CD4-positive, alpha-beta T cell treated with Interleukin-1 beta for 1 hour (primary cell): ENCODE measurements at places on chromosomes 7 and 10.

DNA sequence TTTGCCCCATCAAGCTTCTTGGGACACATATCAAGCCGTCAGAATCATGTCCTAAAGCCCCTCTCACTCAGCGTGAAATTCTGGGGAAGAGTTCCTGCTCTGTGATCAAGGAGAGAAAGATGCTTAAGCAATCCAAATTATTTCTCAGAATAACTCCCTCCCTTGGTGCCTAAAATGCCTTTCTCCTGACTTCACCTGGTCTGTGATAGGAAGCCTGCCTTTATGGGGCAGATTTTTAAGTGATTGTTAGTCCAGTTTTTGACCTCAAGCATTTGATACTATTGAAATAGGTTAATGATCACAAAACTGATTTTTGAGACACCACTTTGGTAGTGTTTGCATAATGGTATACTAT, 76.4 kb upstream of the MAGI2 start:
- DNase-seq: no peak

GRCh38 chr10:133195096-133195495, 34.9 kb upstream of the UTF1 start:
- no peak for DNase-seq

DNA sequence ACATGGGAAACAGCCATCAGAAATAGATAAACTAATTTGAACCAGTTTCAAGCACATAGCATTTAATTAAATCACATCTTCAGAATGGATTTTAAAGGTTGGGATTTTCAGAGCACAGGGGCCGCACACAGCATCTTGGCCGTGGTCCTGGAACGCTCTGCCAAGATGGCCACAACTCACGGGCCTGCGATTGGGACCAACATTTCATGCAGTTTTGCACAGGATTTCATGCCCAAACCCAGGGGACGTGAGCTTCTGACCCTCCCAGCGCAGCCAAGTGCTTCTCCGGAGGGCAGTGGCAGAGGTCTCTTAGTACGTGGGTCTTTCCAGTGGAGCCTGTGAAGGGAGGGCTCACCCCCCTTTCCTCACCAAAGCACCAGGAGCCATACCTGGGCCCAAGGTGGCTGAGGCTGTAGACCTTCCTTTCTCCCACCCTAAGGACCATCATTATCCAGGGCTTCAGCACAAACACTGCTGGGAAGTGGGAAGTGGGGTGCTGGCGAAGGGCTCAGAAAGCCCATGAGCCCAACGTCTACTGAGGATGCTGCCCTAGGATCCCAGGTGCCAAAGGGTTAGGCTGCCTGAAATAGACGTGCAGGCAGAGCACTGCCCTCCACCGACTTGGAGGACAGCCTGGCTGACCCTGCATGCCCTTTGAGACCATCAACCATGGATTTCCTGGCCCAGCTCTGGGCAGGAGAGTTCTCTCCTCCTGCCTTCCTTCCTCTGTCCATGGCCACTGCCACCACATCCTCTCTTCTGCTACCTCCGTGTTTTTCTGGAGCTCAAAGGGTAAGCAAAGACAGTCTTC, 611.2 kb upstream of the MGMT start:
- DNase-seq: no peak

- DNase-seq: no peak
These were observed 541.6 kb upstream of the FZD8 start for GRCh38 chr10:36183726-36184125.

- no peak for DNase-seq
These were observed 4.3 kb upstream of the ADD3 start for GRCh38 chr10:110003524-110003885.

DNA sequence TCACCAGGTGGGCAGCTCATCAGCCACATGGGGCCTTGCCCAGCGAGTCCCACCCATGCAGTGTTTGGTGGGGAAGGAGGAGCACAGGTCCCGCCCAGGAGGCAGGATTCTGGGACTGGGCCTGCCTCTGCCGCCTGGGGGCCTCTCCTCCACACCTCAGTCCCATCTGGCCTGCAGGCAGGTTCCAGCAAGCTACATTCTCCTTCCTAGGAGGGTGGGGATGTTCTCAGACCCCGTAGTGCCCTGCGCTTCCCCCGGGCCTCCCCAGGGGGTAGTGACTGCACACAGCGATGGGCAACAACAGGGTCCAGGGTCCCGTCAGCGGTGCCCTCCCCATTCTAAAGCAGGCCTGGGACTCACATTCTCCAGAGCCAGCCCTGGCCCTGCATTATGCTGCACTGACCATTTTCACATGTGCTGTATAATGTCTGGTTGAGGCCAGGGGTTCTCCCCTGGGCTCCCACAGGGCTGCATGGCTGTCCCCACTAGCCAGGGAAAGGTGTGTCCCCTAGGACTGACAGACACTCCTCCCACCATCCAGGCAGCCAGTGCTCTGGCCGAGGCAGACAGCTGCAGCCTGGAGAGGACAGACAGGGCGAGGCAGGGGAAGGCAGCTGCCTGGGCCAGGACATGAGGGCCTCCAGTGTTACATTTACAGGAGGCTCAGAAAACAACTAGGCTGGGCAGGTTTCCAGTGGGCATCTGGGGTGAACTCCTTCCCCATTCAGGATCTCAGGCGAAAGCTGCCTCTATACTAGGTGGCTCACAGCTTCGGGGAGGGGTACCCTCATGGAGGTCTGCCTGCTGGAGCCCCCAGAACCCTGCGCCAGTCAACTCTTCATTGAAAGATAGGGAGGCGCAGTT, 9.3 kb downstream of the RASGEF1A start:
- DNase-seq: no peak

GRCh38 chr10:99368646-99369045, 39.5 kb downstream of the CNNM1 start:
- DNase-seq: no peak

DNA sequence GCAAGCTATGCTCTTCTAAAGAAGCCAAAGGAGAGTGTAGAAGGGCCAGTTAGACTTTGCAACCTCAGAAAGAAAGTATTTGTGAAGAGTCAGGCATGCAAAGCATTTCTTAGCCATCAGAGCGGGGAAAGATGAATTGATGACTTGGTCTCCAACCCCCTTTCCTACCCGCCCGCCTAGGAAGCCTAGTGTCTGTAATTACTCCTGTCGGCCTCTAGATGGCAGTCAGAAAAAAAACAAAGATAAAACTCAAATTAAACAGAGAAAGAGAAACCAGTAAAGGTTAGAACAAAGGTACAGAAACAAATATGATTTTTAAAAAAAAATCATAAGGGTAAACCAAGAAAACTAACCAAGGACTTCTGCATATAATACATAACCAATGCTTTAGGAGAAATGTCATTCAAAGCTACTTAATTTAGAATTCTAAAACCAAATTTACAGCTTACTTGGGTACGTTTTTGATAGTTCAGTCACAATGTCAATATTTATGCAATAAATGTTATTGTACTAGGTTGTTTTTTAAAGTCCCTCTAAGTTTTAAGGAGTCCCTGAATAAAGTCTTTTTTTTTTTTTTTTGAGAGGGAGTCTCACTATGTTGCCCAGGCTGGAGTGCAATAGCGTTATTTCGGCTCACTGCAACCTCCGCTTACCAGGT, 97.6 kb downstream of the LYZL1 start:
- DNase-seq: no peak

GRCh38 chr7:23418046-23418445, 52.2 kb downstream of the IGF2BP3 start:
- no peak for DNase-seq

GRCh38 chr10:127279334-127279774, 83.0 kb upstream of the INSYN2A start:
- DNase-seq: no peak

- no peak for DNase-seq
These were observed 175.9 kb downstream of the USP6NL start for GRCh38 chr10:11435581-11435981.

DNA sequence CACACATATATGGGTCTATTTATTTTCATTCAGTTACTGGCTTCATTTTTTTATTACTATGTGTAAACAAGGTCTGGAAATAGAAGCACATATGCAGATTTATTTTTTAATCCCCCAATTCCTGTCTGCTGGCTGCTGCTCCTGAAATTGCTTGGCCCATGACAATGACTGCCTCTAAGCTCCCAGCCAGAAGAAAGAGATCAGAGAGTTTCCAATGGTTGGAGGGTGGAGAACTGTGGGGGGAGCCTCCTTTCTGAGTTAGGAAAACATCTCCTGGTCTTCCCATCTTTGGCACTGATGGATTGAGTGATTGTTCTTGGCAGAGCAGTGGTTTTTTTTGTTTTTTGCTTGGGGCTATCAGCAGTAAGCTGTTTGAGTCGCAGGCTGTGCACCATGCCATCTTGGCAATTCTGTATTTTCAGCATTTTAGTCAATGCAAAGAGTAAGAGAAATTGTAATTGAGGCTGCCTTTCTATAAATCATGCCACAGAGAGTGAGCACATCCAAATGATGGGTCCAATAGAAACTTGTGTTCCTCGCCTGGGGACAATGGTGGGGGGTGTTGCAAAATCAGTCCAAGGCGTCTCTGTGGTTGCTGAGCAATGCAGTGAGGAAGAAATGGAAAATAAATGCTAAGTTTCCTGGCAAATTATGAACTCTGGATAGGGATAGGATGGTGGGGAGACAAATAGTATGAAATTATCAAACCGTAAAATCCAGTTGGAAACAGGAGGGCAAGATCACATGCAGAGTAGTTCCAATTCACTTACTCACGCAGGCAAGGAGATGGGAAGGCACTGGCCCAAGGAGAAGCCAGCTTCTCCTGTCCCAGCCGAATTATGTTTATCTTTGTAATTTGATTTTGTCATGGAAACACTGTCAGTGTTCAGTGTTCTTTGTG, 382.4 kb downstream of the SORCS3 start:
- DNase-seq: no peak

DNA sequence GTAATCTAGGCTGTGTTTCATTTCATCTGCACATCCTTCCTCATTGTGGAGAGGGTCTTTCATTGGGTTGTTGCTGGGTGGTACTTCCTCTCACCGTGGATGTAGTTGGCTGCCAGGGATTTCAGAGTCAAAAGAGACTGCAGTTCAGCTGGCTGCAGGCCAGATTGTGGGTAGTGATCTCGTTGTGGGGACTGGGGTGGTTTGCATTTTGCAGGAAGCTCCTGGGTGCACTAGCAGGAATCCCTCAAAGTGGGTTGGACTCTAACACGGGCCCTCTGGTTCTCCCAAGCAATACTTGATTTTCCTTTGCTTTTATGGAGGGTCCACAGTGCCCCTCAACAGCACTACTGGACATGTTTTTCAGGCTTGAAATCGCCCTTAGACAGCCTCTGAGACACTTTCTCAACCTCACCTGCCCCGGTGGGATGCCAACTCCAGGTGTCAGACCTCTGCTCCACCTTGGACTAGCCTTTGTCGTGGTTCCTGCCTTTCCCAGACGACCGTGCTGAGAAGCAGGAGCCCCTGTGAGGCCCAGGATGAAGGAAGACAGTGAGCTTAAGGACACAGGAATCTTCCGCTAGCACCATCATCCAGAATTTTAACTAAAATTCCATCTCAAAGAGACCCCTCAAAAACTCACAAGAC, 23.9 kb upstream of the ZNF273 start:
- no peak for DNase-seq

DNA sequence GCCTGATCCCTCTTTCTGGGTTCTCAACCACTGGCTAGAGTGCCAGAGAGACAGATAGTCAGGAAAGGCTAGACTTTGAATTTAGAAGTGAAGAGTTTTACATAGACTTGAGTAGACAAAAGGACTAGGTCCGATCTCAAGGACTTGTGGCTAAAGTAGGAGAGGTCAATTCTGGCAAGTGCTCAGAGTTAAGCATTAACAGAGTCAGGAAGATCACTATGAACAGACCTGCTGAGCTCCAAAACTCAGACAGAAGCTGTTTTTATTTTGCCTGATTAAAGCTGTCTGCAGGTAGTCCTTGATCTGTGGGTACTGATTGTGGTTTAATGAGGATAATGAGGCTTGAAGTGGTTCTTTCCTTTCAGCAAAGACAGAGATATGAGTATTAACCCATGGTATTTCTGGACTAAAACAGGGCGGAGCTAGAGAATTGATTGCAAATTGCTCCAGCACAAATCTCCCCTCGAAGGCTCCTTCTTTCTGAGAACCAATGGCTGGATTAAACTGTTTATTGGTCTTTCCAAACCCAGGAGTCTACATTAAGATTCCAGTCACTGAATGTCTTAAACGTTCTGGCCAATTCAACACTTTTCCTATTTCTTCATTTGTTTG, 423.2 kb downstream of the IPMK start:
- DNase-seq: no peak

DNA sequence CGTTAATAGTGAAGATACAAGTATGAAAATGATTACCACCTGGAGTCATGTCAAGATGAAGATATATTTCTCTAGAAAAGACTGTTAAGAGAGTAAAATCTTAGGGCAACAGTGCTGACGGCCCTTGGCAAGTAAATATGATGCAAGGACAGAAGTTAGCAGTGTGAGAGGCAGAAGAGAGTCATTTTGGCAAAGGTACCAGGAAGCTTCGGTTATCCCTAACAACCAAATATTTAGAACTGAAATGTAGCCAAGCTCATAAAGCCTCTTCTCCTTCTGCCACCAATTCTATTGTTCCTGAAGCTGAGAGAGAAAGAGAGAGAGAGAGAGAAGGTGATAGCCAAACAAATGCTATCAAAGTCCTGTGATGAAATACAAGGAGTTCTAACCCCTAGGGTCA, 109.6 kb downstream of the MACC1 start:
- no peak for DNase-seq

GRCh38 chr7:45714521-45714820, 140.3 kb downstream of the ADCY1 start:
- no peak for DNase-seq

GRCh38 chr10:77043420-77043763, 594.2 kb downstream of the KCNMA1 start:
- no peak for DNase-seq

DNA sequence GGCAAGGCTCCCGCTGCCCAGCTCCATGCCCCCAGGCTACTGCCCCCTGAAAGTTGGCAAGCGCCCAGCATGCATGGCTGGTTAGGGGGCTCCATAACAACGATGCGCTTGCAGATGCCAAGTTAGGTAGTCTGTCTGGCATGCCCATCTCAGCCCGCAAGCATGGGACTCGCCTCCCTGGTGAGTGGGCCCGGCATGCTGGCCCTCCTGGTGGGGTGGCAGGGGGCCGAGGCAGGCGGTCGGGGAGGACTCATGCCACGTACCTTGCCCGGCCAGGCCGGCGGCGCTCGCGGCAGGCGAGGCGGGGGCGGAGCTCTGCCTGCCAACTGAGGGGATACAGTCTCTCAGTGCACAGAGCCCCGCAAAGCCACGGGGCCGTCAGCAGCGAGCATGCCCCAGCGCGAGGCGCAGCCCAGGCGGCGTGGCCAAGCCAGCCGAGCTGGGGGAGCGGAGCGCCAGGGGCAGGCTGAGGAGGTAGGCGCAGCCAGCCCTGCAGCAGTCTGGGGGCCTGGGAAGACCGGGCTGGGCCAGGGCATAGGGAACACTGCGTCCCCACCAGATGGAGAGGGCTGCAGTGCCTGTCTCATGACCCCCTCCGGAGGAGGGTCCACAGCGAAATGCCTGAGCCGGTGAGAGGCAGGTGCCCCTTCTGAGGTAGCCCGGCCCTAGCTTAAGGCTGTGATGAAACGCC, 28.0 kb upstream of the NDST2 start:
- DNase-seq: no peak

GRCh38 chr10:5564537-5565204, 39.9 kb downstream of the CALML3 start:
- no peak for DNase-seq
